ENCODE measurements at places on chromosomes 2 and 18. TPM values are rescaled to one million over a fixed set of nuclear protein-coding genes. Genes with fewer than 3 reads are reported as not detected.

CPS1 gene
- total RNA-seq = 4.2 TPM

SPR gene
- total RNA-seq = 16.2 TPM

RAB12 gene
- total RNA-seq = 42.2 TPM

PDE11A gene
- total RNA-seq = 0.43 TPM

SLC20A1 gene
- total RNA-seq = 560 TPM

OXER1 gene
- total RNA-seq = not detected

PLGLB1 gene
- 1.0 TPM for total RNA-seq

SERPINB11 gene
- not detected for total RNA-seq

PTH2R gene
- total RNA-seq = 1.0 TPM

INO80B gene
- total RNA-seq = 19.3 TPM

ALPP gene
- not detected for total RNA-seq

SPEG gene
- total RNA-seq = 9.9 TPM

EPC2 gene
- 25.6 TPM for total RNA-seq

CD8B gene
- not detected for total RNA-seq

RGPD3 gene
- total RNA-seq = 0.22 TPM

D2HGDH gene
- total RNA-seq = 22.8 TPM

IL36G gene
- total RNA-seq = not detected

RAB27B gene
- total RNA-seq = 20.5 TPM

CPLX4 gene
- total RNA-seq = not detected

VWC2L gene
- not detected for total RNA-seq

DNMT3A gene
- 9.3 TPM for total RNA-seq

UGT1A4 gene
- total RNA-seq = not detected

IKZF2 gene
- 1.1 TPM for total RNA-seq

GPR75 gene
- 4.9 TPM for total RNA-seq

MC4R gene
- total RNA-seq = not detected

ALLC gene
- total RNA-seq = not detected

HNMT gene
- 20.3 TPM for total RNA-seq

FBXO41 gene
- 1.4 TPM for total RNA-seq

GAD1 gene
- total RNA-seq = 0.22 TPM

IAH1 gene
- 54.5 TPM for total RNA-seq

COLEC11 gene
- total RNA-seq = 1.1 TPM

LTBP1 gene
- total RNA-seq = 265 TPM

SP9 gene
- not detected for total RNA-seq

RIT2 gene
- total RNA-seq = not detected

FANCL gene
- total RNA-seq = 9.2 TPM

PAIP2B gene
- under 0.01 TPM for total RNA-seq

KCNG2 gene
- not detected for total RNA-seq

SKA1 gene
- 2.0 TPM for total RNA-seq

GRB14 gene
- total RNA-seq = not detected

FER1L5 gene
- total RNA-seq = under 0.01 TPM
